Retinal pigment epithelial cell (primary cell): ENCODE measurements at places on chromosomes 2 and 18.

DNA sequence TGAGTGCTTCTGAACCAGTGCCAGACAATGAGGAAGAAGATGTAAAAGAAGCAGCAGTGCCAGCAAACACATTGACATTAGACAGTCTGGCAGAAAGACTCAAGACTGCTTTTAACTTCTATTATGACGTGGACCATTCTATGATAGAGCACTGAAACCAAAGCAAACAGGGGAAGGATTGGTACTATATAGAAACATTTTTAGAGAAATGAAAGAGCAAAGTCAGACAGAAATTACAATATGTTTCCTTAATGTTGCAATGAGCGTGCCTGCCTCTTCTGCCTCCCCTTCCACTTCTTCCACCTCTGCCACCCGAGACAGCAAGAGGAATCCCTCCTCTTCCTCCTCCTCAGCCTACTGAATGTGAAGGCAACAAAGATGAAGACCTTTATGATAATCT, 39.7 kb downstream of the DHX57 start:
- DNase-seq, result no peak

DNA sequence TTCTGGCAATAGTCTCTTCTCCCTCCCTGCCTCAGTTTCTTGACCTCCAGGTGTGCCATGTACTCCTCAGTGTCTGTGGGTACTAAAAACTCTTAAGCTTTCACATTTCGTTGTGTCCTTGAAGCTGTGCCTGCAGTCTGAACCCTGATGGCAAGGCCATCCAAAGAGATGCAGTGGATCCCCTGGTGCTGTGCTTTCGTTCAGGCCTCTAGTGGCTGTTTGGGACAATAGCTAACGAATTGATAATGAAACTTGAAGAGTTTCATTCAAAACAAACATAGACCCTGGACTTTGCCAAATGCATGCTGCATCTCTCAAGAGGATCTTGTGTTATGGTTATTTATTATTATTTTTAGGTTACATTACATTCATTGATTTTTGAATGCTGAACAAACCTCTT, 523.1 kb upstream of the FSIP2 start:
- DNase-seq, result no peak

GRCh38 chr2:25372405-25373268, 30.9 kb upstream of the DNMT3A start:
- DNase-seq, result no peak

GRCh38 chr2:225028572-225028971, 13.7 kb downstream of the DOCK10 start:
- no peak for DNase-seq

DNA sequence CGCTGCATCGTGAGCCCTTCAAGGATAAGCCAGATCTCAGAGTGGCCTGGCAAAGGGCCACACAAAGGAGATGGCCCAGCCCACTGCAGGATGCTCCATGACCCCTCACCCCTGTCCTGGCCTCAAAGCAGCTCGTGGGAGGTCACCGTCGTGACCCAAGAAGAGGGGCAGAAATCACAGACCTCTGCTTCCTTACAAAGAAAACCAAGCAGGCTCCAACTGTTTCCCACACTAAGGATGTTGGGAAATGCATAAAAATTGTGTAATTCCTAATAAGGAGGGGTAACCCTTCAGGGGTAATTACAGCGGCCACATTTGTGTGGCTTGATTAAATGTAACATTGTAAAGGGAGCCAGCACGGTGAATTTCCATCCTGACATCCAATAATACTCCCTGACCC, 102.3 kb downstream of the BOD1L2 start:
- no peak for DNase-seq

DNA sequence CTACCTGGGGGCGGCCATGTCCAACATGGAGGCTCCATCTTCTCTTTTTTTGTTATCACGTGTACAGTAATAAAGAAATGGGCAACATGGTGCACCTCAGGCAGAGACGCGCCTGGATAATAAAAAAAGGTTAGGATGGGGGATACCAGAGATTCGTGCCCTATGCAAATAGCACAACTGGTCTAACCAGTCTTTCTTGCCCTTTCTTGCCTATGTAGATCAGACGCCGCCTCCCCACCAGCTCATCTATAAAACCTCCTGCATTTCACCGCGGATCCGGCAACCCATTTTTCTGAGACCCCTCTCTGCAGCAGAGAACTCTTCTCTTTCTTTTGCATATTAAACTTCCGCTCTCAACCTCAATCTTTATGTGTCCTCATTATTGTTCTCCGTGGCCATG, 68.7 kb downstream of the MYL12B start:
- no peak for DNase-seq

DNA sequence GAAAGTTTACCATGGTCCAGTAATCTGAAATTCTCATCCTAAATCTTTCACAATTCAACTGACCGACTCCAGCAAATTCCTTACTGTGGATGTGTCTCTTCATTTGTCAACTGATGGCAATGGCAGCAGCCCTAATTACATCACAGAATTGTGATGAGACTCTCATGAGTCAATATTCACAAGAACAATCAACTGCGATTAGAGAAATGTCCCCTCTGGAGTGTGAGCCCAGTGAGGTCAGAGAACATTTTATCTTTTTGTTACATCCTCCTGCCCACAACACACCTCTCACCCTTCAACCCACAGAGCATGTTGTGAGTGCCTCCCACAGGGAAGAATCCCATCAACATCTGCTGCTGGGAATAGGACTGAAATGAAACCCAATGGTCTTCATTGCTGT, 73.6 kb downstream of the CD226 start:
- no peak for DNase-seq

GRCh38 chr2:143553261-143553660, 424.0 kb downstream of the ARHGAP15 start:
- no peak for DNase-seq

DNA sequence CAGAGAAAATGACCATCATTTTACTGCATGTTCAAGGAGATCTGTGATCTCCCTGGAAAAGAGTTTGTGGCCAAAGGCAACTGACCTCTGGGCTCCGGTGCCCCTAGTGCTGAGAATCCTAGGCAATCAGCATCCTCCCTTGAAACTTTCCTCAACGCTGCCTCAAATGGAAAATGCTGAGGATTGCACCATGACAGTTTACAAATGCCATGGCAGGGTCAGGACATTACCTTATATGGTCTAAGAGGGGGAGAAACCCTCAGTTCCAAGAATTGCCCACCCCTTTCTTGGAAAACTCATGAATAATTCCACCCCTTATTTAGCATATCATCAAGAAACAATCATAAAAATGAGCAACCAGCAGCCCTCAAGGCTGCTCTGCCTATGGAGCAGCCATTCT, 48.3 kb downstream of the ALPK2 start:
- no peak for DNase-seq

GRCh38 chr2:169775765-169776164, 22.9 kb upstream of the SSB start:
- no peak for DNase-seq

GRCh38 chr18:75639472-75639831, 211.9 kb upstream of the SMIM21 start:
- no peak for DNase-seq

DNA sequence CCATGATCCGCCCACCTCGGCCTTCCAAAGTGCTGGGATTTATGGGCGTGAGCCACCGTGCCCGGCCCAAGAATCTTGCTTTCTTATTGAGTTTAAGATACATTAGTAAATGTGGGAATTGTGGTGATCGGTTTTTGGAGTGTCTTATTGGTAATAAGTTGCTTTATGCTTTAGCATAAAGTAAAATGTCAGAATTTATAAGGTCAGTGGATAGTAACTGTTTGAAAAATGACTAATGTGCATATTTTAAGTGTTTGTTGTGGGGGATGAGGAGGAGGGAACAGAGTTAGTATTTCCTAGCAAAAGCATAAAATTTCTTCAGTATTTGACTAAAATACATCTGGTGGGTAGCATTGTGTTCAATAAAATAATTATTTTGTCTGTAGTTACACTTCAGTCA, 77.4 kb downstream of the SLC39A10 start:
- no peak for DNase-seq

DNA sequence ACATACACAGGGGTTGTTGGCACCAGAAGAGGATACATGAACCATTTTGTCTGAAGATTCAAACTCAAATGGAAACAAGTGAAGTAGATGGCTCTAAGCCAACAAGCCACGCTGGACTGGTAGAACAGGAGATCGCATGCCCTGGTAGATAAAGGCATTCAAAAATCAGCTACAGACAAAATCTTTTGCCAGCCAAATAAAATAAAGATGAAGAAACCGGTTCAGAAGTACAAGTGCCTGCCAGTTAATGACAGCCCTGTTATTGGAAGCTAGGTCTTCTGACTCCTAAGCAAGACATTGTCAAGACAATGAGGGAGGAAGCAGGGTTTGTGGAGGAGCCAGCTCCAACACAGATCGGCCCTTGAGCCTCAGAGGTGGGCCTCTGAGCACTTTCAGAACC, 52.3 kb downstream of the EHD3 start:
- DNase-seq, result no peak

DNA sequence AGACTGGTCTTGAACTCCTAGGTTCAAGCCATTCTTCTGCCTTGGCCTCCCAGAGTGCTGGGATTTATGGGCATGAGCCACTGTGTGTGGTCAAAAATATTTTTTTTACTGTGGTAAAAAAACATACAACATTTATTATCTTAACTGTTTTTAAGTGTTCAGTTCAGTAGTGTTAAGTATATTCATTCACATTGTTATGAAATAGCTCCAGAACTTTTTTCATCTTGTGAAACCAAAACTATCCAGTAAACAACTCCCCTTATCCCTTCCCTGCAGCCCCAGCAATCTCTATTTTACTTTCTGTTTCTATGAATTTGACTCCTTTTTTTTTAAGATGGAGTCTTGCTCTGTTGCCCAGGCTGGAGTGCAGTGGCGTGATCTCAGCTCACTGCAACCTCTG, 9.3 kb downstream of the RMC1 start:
- DNase-seq, result no peak

DNA sequence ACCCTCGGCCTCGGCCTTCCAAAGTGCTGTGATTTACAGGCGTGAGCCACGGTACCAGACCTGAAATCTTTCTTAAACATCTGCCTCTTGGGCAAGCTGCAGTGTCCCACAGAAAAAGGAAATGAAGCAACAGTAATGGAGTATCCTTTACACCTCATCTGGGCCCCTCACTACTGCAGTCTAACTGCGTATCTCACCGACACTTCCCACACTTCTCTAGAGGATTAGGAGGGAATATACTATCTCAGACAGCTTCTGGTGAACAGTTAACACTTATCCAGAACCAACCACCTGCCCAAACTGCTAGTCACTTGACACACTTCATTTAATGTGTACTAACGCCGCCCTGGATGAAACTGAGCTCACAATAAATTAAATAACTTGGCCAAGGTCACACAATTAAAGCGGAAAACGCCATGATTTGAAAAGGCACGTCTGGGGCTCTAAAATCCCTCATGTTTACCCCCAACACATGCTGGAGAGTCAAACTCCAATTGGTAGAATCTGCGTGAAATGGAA, 993 bp downstream of the COX7A2L start:
- no peak for DNase-seq

- DNase-seq, result no peak
These were observed 63.1 kb downstream of the MARCO start for GRCh38 chr2:119005051-119005450.

- no peak for DNase-seq
These were observed 45.3 kb upstream of the PSME4 start for GRCh38 chr2:54015798-54016699.

GRCh38 chr2:210252699-210253606, 27.7 kb upstream of the ACADL start:
- DNase-seq, result no peak

DNA sequence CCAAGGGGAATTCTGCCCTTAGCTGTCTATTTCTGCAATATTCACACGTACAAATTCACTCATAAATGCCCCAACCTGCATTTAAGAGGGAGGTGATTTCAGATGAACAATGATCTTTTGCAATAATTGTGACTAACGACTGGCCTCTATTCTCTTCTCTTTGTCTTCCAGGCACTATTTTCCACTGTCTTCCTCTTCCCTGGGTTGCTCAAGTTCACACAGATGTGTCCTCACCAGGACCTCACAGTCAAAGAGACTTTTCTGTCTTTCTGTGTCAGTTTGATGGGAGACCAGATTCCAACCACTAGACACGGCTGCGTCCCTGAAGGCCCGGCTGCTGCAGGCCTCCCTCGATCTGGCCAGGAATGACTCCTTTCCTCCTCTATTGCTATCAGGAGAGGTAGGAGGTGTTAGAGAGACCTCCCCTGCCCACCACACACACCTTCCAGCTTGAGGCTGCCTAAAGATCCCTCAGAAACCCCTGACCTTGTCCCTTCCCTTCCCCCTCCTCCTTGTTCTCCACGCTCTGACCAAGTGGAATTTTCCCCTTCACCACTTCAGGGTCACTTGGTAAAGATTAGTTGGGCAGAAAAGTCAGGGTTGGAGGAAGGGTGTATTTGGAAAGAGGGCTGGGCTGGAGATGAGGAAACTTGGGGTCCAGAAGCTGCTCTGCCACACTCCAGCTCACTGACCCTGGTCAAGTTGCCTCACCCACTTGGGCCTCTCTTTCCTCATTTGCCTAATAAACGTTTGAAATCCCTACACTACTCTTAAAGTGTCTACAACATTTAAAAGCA, 109.2 kb upstream of the COPS8 start:
- DNase-seq, result no peak

DNA sequence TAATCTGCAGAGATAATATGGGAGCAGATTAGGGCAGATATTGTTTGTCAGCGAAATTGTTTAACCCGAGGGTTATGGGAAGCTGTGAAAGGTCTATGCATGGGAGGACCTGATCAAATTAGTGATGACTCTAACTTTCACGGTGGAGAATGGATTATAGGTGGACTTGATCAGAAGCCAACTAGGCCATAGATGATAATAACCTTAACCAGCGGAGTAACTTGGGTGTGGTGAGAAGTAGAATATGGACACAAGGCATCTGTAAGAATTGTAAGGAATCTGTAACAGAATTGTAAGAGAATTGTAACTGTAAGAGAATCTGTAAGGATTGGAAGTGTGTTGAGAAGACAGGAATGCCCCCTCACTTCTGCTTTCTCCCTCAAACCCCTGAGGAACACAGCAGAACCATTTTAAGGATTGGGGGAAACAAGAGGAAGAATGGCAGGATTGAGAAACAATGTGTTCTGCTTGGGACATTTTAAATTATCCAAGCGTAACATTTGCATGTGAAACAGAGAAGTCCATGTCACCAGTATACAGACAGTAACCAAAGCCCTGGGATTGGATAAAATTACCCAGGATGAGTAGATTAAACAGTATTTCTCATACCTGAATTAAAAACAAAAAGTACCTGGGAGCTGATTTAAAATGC, 14.9 kb upstream of the SLC39A10 start:
- no peak for DNase-seq

- DNase-seq, result no peak
These were observed 8.0 kb downstream of the NTSR2 start for GRCh38 chr2:11661891-11662435.

- DNase-seq, result no peak
These were observed 51.9 kb upstream of the RMDN2 start for GRCh38 chr2:37873229-37873628.
